ENCODE measurements at places on chromosomes 2 and 18. TPM values are rescaled to one million over a fixed set of nuclear protein-coding genes. Genes with fewer than 3 reads are reported as not detected.

- no peak for DNase-seq
Observed at GRCh38 chr2:108855194-108855593, 68.6 kb downstream of the CCDC138 start.

DNA sequence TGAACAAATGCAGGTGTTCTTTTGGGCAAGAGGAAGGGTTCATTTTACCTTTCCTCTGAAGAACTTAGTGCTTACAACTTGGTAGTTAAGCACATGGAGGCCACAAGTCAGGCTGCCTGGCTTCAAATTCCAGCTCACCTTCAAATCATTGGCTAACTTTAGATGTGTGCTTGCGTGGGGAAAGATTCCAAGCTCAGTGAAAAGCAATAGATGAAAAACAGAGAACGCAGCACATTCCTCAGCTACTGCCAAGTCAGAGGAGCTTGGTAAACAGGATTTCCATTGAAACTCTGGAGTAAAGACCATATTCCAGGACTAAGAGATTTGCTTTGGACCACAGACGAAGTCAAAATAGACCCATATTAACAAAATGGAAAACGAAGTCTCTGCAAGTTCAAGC lies 96.3 kb upstream of the ASB18 start:
- DNase-seq = no peak

- DNase-seq = no peak
Observed at GRCh38 chr2:80068038-80068731, 236.4 kb downstream of the LRRTM1 start.

- DNase-seq = no peak
Observed at GRCh38 chr2:170141865-170142264, 36.1 kb upstream of the MYO3B start.

DNA sequence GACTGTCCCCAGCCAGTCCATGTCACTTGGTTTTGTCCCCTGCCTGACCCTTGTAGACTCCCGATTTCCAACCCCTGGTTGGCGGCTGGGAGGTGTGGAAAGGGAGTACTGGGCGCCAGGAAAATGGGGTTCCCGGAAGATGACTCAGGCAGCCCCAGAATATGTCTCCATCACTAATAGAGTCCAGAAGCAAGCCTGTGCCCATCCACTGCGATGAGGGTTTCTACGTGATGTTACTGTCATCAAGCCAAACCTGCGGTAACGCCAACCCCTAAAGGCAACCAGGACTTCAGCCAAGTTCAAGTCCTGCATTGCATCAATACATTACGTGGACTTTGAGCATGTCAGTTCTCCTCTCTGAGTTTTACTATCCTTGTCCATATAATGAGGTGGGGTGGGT lies 62.0 kb upstream of the TAF1B start:
- no peak for DNase-seq

DNA sequence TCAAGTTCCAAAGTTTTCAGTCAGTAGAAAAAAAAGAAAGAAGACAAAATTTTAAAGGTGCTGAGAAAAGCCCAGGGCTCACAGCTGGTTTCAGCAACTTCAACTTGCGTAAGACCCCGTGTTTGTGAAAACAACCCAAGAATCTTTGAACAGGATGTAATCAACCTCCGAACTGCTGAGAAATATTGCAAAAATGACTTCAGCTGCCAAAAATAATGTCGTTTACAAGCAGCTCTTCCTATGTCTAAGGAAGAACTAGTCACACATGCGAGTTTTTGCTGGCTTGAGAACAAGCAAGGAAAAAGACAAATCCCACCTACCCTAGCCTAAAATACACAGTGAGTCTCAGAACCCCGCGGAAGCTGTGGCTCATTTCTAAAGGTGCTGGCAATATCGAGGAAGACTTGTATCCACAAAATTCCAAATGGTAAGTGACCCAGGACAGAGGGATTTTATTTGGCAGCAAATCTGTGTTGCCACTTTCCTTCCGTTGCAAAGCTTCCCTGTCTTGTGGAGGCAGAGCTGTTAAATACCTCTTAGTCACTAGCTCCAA lies 59.8 kb upstream of the SLC8A1 start:
- DNase-seq = no peak

- DNase-seq = no peak
Observed at GRCh38 chr2:237262838-237263771, 150.9 kb downstream of the COL6A3 start.

Gene CMPK2
- total RNA-seq = 13.6 TPM
